SK-N-MC (cell line): ENCODE measurements at places on chromosomes 16 and 17.

DNA sequence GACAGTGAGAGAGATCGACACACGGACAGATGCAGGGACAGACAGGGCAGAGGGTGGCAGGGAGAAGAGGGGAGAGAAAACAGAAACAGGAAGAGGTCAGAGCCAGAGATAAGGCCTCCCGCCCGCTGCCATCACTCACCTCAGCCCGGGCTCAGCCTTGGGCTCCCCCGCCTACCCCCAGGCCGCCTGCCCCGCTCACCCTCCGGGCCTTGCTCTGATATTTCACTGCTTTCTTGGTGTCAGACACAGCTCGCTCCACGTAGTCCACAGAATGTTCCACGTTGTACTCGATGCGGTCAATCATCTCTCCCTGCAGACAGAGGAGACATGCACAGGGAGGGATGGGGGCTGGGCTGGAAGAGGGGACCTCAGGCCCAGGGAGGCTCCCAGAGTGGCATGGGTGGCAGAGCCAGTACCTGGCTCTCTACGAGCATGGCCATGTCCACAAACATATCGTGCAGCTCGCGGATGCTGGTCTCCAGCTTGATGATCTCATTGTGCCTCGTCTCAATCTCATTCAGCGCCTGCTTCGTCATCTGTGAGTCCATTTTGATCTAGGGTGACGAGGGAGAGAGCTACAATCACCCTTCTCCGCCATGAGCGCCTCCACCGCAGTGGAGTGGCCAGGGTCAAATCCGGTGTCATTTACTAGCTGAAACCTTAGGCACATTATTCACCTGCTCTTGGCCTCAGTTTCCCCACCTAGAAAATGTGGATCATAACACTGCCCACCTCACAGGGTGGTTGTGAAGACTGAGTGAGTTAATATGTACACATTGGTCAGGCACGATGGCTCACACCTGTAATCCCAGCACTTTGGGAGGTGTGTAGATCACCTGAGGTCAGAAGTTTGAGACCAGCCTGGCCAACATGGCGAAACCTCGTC lies 8.2 kb downstream of the HSD3B7 start:
- no peak for DNase-seq

GRCh38 chr17:40886090-40886489 lies 1.0 kb upstream of the KRT20 start:
- DNase-seq = no peak

- DNase-seq = no peak
These were observed 473.2 kb downstream of the RBFOX1 start for GRCh38 chr16:7805686-7806396.

DNA sequence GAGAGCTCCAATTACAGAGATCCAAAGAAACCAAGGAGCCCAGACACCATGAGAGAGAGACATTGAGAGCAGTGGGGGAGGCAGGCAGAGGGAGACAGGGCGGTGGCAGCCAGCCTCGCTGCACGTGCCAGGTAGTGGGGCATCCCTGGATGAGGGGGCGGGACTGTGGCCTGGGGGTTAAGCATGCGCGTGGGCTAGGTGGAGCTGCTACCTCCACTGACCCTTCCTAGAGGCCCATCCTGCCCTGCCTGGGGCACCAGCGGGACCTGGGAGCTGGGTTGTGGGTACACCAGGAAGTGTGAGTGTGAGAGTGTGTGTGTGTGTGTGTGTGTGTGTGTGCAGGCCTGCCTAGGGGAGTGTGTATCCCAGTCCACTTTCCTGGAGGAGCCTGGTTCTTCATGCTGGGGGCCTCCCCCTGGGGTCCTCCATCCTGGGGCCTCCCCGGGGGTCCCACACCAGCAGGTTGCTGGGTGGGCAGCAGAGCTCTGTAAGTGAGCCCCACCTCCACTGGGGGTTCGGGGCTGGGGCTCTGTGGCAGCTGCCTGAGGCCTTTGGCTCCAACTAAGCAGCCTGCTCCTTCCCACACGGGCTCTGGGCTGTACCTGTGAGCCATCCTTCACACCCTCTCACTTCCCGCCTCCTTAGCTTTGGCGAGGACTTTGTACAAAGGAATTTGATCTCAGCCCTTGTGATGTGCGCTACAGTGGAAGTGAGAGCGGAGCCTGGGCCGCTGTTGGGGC lies 127.4 kb downstream of the IRF8 start:
- DNase-seq = no peak

DNA sequence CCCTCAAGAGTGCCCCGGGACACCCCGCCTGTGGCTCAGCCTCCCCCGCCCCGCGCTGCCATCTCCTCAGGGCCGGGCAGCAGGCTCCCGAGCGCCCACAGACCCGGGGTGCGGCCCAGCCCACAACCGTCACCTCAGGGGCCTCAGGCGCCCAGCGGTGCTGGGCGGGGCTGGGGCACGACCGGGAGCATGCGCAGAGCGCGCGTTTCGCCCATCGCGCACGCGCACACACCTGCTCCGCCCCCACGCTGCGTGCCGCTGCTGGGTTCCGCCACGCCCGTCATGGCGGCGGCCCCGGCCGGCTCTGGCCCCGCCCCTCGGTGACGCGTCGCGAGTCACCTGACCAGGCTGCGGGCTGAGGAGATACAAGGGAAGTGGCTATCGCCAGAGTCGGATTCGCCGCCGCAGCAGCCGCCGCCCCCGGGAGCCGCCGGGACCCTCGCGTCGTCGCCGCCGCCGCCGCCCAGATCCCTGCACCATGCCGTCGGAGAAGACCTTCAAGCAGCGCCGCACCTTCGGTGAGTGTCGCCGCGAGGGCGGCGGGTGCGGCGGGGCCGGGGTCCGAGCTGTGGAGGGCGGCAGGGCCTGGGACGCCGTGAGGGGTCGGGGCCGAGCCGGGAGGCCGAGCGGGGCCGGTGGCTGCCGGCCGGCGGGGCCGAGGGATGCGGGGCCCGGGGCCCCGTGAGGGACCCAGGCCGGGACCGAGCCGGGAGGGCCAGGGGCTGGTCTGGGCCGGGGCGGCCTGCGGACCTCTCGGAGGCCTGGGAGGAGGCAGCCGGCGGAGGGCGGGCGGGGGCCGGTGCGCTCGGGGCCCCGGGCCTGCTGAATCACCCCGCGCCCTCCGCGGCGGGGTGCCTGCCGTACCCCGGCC lies at the start of gene MAP1LC3B:
Gene MAP1LC3B, plus strand, starts transcription at position 387 of the 871 bp plus-strand sequence. Its CDS starts 92 bp downstream, at position 479.
- no peak for DNase-seq

DNA sequence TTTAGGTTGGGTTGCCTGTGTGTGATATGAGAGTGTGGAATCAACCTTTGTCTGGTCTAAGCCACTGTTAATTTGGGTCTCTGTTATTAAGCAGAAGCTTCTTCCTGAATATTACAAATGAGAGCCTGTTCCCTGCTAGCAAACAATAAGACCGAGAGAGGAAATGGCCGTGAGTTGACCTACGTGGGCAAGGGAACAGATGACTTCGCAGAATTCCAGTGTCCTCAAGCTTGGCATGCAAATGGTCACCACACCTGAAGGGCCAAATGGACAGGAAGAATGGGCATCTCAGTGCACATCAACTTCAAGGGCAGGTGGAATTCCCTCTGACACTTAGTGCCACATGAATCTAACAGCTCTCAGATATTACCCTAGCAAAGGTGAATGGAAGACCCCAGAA lies 250.8 kb upstream of the FOXF1 start:
- DNase-seq = no peak

GRCh38 chr17:45784293-45784740 lies at the start of gene CRHR1:
Gene CRHR1, plus strand, starts transcription at chr17:45784320. Its CDS starts 225 bp downstream, at chr17:45784545.
- no peak for DNase-seq

GRCh38 chr17:42049834-42050392 lies 488 bp downstream of the C17orf113 start:
- no peak for DNase-seq

DNA sequence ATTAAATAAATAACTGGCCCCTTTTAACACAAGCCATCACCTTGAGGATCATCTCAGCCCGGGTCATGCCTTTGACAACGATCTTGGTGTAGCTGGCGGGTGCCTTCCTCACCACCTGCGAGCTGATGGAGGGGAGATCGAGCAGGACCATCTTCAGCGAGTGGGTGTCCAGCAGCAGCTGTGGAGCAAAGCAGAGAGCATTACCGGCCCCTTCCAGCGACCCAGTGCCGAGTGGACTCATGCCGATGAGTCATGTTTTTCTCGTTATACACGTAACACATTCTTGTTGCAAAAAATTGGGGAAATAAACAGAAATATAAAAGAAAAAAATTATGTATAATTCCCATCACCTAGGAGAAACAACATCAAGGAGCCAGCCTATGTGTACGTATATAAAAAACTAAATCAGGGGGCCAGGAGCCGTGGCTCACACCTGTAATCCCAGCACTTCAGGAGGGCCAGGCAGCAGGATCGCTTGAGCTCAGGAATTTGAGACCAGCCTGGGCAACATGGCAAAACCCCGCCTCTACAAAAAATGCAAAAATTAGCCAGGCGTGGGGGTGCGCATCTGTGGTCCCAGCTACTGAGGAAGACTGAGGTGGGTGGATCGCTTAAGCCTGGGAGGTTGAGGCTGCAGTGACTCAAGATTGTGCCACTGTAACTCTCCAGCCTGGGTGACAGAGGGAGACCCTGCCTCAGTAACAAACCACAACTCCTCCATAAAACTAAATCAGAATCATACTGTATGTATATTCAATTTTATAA lies 169.1 kb upstream of the RPH3AL start:
- DNase-seq = no peak

DNA sequence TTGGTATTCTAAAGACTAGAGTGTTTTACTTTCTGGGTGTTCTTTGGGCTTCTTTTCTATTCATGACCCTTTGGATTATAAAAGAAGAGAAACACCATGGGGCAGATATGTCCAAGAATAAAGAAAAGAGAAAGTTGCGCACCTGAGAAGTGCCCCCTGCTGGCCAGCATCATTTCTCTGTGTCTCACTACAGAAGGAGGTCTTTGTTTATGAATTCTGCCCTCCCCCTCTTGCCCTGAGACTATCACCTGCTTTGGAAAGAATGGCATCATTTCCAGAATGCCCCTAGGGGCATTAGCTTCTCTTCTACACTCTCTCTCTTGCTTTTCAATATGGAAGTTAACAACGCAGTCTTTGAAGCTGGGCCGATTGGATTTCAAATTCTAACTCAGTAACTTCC lies 45.0 kb downstream of the CDH13 start:
- DNase-seq = no peak

DNA sequence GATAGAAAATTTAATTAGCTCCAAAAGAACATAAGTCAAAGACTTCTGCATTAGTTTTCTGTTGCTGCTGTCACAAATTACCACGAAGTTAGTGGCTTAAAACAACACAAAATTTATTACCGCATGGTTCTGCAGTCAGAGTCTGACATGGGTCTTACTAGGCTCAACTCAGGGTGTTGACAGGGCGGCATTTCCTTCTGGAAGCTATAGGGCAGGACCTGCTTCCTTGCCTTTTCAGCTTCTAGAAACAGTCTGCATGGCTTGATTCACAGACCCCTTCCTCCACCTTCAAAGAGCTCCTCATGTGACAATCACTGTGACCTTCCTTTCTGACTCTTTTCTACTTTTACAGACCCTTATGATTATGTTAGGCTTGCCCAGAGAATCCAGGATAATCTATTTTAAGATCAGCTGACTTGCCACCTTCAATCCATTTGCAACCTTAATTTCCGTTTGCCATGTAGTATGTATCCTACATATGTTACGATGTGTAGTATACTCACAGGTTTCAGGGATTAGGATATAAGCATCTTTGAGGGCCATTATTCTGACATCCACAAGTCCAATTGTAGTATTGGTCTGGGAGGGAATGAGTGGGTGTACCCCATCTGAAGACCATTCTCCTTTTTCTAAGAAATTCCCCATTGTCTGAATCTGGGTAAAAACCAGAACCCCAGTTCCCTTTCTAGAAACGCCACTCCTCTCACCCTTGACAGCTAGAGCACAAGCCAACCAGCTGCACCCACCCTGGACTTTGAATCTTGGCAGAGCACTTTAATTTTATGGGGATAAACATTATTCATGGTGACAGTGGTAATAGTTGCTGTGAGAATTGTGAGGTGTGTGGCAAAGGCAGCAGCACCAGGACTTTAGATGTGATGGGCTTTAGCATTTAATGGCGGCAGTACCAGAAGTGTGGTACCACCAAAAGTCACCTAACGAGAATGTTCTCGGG lies 265.5 kb downstream of the KCNJ2 start:
- DNase-seq = no peak

- no peak for DNase-seq
These were observed 297.5 kb downstream of the XYLT1 start for GRCh38 chr16:17173281-17173680.
